ENCODE measurements at places on chromosomes 1 and 21. TPM values are rescaled to one million over a fixed set of nuclear protein-coding genes. Genes with fewer than 3 reads are reported as not detected.

- H3K27me3 ChIP-seq, result no peaks in the 10 kb centered on the region
- peaks cover 89% of the 10 kb centered on the region for H3K36me3 ChIP-seq
- H3K4me1 ChIP-seq, result no peaks in the 10 kb centered on the region
- H3K27ac ChIP-seq, result no peak overlapping the region
- DNase-seq, result no peak
Measured at GRCh38 chr1:43432171-43432860, 21.4 kb downstream of the HYI start.

DNA sequence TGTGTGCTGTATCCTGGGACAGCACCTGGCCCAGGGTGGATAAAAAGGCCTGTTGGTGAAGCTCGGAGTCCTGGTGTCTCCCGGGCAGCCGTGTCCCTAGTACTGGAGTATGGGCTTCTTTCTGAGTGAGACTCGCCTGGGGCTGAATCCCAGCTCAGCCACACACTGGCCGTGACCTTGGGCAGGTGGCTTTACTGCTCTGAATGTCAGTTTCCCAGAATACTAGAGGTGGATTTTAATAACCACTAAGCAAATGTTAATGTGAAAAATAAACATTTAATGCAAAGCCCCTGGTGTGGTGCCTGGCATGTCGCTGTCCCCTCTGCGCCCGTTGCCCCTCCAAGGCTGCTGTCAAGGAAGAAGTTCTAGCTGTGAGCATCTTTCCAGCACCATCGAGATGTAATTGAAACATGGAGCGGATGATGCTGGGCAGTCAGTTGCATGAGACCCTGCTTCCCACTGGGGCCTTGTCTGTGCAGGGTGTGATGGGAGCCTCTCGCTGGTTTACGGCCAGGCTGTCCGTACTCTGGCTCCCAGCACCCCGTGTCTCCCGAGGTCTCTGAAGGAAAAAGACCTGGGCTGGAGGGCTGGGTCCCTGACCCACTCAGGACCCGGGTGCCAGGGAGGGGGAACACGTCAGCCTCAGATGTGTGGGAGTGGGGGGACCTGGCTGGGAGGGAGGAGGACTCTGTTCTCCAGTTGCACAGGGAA lies 527.8 kb downstream of the MATN1 start:
- H3K27ac ChIP-seq, result no peak overlapping the region
- H3K27me3 ChIP-seq, result no peaks in the 10 kb centered on the region
- no peaks in the 10 kb centered on the region for H3K4me1 ChIP-seq
- H3K36me3 ChIP-seq, result no peaks in the 10 kb centered on the region

DNA sequence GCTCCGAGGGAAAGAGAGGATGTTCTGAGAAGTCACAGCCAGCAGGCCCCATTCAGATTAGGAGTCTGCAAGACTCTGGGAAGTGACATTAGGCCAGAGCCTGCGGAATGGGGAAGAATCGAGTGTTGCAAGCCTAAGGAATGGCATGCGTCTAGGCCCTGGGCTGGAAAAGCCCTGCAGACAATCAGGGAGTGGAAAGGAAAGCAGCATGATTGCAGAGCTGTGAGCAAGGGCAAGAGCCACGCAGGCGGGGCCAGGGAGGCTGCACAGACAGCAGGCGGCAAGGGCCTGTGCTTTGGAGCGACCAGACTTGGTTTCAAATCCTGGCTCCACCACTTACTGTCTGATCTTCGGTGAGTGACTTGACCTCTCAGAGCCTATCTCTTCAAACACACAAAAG lies 118.2 kb downstream of the RRAGC start:
- H3K4me1 ChIP-seq, result no peaks in the 10 kb centered on the region
- H3K4me3 ChIP-seq, result no peak overlapping the region
- H3K36me3 ChIP-seq, result no peaks in the 10 kb centered on the region

GRCh38 chr1:152461544-152461943 lies 47.5 kb upstream of the CRNN start:
- no peak for DNase-seq
- no peaks in the 10 kb centered on the region for H3K27me3 ChIP-seq
- H3K4me1 ChIP-seq, result no peaks in the 10 kb centered on the region
- no peak overlapping the region for H3K4me3 ChIP-seq
- H3K27ac ChIP-seq, result no peak overlapping the region

C1QC gene
- total RNA-seq, result 83.0 TPM

All from thymus (tissue), 14 donors.